Uterus (tissue), 4 donors: ENCODE measurements at places on chromosomes 6 and 20.

DNA sequence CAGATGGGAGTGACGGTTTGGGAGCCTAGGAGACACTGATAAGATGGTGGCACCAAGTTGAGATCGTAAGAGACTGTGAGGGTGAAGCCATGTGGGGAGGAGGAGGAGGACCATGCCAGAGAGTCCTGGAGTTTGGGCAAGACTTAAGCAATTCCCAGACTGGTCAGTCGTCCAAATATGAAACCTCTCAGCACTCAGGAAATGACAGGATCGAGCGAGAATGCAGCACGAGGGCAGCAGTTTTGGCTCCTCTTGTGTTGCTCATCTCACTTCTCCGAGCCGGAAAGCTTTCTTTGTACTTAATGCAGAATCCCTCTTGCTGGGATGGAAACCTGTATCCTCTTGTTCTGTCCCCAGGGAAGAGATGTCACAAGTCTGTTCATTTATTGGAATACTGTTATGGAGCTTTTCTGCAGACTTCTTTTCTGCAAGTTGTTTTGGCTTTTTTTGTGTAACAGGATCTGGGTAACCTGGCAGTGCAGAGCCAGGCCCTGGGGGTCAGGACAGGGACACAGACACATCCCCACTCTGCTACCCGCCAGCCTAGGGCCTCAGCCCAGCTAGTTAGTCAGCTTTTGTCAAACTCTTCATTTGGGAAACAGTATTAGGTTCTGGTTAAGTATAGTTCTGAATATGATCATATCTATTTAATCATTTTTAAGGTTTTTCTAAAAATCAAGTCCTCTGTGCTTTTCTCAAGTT, 34.3 kb downstream of the FNDC1 start:
- no peak for DNase-seq

- DNase-seq, result no peak
Measured at GRCh38 chr20:55649254-55649653, 356.1 kb downstream of the CBLN4 start.

DNA sequence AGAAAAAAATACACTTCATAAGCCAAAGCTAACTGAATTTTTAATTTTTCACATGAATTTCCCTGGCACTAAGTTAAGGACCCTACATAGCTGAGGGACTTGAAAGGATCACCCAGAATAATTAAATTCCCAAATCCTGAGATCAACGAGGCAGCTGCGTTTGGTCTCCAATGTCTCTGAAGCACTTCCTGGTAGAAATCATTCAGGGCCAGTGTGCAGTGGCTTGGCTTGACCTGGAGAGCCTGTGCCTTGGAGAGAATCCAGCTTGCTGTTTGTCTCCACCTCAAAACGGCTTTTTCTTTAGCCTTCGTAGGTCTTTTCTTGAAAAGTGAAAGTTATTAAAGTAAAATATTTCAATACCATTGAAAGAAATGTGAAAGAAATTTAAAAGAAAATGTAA, 92.4 kb downstream of the SMOC2 start:
- no peak for DNase-seq

DNA sequence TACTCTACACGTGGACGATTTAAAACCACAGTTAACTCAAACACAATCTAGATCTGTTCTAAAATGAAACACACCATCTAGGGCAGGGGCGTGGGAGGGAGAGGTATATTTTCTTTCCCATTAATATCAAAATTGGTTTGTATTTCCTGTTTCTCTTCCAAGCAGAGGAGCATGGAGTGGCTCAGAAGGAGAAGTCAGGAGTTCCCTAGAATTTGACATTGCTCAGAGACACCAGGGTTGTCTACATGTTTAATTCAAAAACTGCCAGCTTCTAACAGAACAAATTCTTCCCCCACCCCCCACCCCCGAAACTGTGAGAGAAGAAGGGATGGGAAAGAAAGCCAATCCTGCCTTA, 2.3 kb downstream of the PREX1 start:
- no peak for DNase-seq

DNA sequence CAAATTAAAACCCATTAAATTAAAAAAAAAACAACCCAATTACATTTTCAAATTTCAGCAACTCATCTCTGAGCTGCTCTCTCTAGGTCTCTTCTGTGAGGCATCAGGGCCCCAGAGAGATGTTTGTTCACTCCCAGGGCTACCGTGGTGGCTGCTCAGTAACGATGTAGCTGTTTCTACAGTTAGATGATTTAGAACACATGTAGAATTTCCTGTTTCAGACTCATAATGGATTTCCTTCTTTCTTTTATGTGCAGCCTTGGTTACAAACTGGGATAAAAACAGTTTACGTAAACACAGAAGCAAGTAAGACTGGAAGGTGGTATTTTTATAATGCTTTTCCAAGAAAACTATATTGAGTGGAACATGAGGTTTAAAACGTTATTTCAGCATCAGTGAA, 116.1 kb upstream of the CCN2 start:
- DNase-seq, result no peak

DNA sequence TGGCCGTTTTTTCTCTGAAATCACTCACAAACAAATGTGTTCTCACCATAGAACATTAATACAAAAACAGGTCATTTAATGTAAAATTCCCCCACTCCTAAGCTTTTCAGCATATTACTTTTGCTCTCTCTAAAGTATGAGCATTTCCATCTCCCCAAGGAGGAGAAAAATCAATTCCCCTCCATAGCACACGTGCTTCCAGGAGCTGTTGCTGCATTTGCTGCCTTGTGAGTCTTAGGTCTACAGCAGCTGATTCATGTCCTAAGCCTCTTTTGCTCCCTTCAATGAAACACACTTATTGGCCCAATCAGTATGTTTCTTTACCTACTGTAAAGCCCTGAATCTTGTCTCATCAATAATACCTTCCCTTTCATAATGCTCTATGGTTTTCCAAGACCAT, 6.4 kb upstream of the COL9A1 start:
- no peak for DNase-seq

DNA sequence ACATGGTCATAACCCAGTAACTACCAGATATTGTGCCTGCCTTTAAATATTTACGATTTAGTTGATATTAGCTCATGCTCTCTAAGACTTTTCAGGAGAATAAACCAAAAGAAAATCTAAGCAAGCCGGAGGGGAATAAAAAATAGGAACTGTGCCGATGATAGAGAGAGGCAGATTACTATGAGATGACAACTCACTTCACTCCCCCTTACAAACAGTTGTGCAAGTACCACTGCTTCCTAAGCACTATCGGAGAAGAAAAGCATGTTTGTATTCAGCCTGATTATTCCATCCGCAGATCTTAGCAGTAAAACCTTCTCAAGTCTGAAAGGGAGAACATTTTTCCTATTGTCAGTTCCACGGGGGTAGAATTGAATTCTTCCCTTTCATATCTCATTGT, 294.4 kb downstream of the KCNQ5 start:
- DNase-seq, result no peak

DNA sequence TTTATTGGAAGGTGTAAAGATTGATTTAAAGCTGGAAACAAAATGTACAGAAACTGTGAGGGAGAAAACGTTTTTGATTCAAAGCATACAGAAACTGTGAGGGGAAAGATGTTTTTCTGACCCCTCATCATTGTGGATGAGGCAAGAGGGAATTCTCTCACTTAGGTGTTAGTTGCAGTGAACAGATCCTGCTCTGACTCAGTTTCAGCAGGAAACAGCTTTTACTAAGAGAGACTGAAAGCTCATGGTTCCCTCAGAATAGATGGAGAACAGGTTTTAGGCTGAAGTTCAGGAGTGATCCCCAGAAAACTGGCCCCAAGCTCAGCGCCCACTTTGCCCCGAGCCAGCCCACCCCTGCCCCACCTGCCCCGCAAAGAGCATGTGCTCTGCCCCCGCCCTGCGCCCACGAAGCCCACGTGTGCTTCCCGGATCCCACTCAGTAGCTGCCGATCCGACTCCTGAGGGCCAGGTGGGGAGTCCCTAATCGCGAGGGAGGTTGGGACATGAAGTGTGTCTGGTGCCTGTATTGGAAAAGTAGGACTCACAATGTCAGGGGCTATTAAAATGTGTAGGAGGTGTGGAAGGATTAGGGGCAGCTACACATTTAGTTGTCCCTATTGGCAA, 41.2 kb downstream of the DUSP22 start:
- DNase-seq, result no peak

GRCh38 chr20:47353239-47353691, 3.2 kb downstream of the ZMYND8 start:
- DNase-seq, result no peak

- DNase-seq, result no peak
Measured at GRCh38 chr20:24962510-24962909, 13.4 kb downstream of the CST7 start.

DNA sequence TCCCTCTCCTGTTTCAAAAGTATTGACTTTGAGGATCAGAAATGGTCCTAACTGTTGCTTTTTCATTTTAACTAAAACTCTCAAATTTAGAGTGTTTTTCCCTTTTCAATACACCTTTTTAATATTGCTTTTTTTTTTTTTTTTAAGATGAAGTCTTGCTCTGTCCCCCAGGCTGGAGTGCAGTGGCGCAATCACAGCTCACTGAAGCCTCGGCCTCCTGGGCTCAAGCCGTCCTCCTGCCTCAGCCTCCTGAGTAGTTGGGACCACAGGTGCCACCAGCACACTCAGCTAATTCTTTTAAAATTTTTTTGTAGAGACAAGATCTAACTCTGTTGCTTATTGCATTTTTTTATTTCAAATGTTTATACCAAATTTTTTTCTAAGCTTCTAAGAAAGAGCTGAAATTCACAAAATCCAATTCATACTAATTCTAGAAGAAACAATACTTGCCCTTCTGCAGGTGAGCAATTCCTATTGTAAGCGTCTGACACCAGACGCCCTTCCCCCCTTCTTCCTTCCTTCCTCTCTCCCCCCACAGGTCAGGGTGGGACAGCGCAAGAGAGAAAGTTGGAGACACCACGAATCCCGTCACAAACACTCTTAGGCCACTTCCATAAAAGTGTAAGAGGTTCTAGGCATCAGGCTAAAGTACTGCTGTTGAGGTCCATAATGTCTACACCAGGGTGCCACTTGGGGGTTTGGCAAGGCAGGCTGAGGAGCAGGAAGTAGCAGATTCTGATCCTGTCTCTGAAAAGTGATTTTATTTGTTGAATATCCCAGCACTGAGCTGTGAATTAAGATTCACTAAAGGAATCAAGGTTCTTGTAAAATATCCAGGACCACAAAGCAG, 12.8 kb downstream of the DLL1 start:
- DNase-seq, result no peak

- DNase-seq, result no peak
Measured at GRCh38 chr6:81451787-81452186, 300.7 kb downstream of the TENT5A start.
